ENCODE measurements at places on chromosomes 11 and 22.

DNA sequence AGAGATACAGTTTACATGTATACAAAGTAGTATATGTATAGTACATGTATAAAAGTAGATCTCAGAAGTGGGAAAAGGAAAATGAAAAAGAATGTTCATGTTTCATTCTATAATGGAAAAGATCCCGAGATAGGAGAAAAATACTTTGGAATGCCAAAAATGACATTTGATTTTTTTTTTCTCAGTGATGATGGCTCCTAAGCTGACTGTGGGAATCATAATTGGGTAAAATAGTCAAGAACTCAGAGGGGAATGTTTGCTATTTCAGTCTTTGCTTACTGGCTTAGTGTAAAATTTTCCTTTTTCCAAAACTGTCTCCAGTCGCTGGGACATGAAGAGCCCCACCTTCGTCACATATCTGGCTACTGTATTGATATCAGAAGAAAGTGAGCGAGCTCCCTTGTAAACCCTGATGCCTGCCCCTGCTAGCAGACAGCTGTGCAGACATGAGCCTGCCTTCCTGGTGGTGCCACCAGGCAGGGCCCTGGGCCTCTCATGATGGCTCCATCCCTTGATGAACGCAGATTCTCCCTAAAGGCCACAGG, 944.6 kb downstream of the NTM start:
- no peak for DNase-seq

GRCh38 chr11:35785287-35786167, 123.0 kb downstream of the TRIM44 start:
- DNase-seq = no peak

DNA sequence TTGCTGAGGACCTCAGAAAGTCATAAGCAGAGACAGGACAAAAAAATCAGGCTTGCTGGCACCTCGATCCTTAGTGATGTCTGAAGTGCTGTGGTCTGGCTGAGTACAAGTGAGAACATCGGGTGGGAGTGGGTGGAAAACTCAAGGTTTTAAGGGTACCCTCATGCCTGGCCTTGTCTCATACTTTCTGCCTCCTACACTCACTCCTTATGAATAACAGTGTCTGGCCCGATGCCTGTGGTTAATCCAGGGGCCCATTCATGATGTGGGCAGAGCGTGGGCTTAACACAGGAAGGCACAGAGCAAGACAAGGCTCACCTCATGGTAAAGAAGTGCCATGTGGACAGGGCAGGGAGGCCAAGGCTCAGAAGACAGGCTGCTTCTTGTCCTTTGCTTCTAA, 11.0 kb upstream of the UCP3 start:
- no peak for DNase-seq

GRCh38 chr11:113446938-113447337, 28.3 kb downstream of the DRD2 start:
- DNase-seq = peak; percentile 25

DNA sequence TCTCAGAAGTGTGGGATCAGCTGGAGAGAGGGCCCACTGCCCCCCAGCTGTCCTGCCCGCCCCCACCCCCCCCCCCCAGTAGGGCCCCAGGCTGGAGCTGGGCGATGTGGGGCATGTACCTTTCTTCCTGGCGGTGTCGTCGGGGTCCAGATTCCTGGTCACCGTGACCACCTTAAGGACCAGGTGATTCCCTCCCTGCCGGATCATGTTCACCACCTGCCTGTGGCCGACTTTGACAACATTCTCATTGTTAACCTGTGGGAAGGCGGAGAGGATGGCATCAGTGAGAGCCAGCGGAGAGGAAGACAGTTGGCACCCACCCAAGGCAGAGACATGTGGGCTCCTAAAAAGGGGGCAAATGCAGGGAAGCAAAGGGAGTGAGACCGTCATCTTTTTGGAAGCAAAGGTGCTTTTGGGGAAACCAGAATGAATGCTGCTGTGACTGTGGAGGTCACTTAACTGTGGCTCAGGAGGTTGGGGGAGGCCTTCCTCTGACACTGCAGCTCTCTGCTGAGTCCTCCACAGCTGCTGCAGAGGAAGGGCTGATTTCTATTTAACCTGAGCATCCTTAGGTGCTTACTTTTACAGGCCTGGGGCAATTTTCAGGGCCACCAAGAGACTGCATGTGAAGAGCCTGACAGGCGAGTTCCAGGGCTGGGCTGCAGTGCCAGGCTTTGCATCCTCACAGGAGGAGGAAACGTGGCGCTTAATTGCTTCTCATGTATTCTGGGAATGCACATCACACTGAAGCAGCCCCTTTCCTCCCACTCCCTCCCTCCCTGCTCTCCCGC, 104.5 kb downstream of the CTTN start:
- DNase-seq = peak; percentile 31

GRCh38 chr11:128501632-128502549, 85.5 kb downstream of the ETS1 start:
- no peak for DNase-seq

DNA sequence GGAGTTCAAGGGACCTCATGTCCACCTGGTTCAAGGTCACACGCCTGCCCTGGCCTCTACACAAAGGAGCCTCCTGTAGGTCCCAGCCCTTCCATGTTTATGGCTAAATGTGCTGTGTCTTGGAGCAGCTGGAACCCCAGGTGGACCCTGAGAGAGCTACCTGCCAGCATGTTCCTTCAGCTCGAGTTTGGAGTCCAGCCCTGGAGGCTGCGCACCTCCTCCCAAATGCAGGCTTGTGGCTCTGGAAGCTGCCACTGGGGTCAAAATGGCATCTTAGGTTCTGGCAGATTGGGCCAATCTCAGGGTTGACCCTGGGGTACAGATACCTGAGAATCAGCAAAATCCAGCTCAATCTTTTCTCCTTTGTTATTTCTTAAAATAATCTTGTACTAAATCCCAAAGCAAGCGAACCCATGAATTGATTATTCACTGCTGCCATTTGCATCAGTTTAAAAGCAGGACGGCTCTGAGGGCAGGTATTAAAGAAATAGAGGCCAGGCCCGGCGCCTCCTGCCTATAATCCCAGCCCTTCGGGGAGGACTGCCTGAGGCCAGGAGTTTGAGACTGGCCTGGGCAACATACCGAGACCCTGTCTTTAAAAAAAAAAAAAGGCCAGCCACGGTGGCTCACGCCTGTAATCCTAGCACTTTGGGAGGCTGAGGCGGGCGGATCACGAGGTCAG, 2.9 kb downstream of the TNFRSF13C start:
- no peak for DNase-seq

- no peak for DNase-seq
Observed at GRCh38 chr22:20779818-20780158, 5.9 kb downstream of the SERPIND1 start.

- no peak for DNase-seq
Observed at GRCh38 chr11:111460340-111460739, 51.8 kb downstream of the BTG4 start.

DNA sequence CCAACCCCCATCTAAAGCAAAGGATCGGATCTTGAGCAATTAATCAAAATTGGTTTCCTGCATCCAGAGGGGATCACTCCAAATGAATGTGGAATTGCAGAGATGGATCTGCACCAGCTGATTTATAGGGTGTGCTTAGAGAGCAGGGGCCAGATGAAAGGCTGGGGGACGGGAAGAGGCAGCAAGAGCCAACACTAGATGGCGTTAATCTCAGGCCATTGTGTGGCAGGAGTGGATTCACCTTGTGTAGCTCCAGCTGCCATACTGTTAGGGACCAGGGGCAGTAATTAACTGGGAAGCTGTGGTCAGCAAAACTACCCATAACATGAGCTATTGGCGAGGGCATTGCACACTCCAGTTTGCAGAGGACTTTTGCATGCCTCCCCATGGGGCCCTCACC, 35.6 kb downstream of the SERPINH1 start:
- DNase-seq = peak; percentile 39

GRCh38 chr11:79570104-79570503, 129.3 kb upstream of the TENM4 start:
- no peak for DNase-seq

DNA sequence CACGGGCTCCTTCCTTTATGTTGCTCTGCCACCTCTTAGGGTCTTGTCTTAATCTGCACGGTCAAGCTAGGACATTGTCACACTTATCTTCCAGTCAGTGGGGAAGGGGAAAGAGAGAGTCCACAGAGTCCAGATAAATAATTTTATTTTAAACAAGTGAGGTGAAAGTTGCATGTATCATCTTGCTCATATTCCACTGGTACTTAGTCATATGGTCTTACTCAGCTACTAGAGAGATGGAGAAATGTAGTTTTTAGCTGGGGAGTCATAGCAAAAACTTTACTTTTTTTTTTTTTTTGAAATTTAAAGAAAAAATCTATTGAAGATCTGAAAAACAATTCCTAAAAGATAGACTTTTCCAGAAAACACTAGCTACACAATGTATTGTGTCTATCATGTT, 29.0 kb downstream of the PDE3B start:
- no peak for DNase-seq

Measured in NCI-H748 treated with DMSO at 0.1 percent for 48 hours (cell line).